ENCODE measurements at places on chromosomes 1 and 21.

DNA sequence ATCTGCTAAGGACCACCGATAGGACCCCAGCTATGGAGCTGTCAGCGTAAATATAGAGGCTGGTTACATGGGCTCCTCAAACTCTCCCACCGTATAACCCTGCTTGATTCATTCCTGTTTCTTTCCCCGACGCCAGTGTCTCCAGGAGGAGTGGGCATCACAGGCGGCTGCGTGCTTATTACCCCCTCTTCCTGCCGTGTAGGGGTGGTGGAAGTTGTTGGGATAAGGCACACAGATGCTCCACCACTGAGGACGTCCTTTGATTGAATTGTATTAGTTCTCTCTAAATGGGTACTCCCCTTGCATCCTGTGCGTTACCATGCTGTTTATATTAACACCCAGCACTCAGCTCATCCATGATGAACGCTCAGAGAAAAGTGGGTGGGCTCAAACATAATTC lies 104.6 kb downstream of the ZBTB18 start:
- no peak for DNase-seq

GRCh38 chr1:24578846-24579245 lies 23.0 kb downstream of the NCMAP start:
- DNase-seq, result no peak

GRCh38 chr1:62003777-62004176 lies 190.9 kb upstream of the L1TD1 start:
- DNase-seq, result no peak

DNA sequence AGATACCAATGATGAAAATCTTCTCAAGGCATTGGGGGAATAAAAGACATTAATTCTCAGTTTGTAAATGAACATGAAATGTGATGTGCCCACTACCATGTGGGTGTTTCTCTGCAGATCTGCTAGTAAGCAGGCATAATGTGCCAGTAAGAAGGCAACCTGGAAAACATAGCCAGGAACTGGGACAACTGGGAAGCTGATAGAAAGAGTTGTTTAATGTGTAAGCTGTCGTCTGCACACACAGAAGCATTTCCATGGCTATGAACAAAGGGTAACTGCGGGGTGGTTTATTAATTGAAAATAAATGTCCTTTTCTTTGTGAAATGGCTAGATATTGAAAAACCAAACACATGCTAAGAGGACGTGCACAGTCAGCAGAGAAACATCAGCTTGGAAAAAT lies 52.0 kb downstream of the ZC3H11B start:
- DNase-seq, result no peak

- DNase-seq, result no peak
Observed at GRCh38 chr1:191498318-191498717, 659.9 kb upstream of the RGS18 start.

- no peak for DNase-seq
Observed at GRCh38 chr21:43573921-43574320, 85.4 kb downstream of the HSF2BP start.

- no peak for DNase-seq
Observed at GRCh38 chr1:6982443-6982842, 197.2 kb downstream of the CAMTA1 start.

GRCh38 chr21:46060596-46061061 lies 37.3 kb upstream of the COL6A2 start:
- DNase-seq, result no peak

GRCh38 chr1:10082785-10083479 lies 50.2 kb downstream of the UBE4B start:
- no peak for DNase-seq

GRCh38 chr1:31785020-31785946 lies 21.1 kb upstream of the ADGRB2 start:
- no peak for DNase-seq

DNA sequence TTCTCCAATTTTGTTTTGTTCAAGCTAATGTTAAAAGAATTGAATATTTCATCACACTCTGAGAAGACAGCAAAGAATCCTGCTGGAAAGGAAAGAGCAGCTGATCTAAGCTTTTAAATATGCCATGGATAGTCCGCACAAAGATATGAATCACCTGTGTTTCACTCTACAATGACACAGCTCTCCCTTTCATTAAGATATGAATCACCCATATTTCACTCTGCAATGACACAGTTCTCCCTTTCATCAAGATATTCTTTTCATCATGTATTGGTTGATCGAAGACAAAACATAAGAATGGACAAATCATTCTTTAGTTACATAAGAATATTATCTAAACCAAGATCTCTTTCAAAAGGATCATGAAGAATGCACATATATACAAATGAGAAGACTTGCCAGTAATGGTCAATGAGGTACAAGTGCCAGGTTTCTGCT lies 367.3 kb downstream of the SMYD3 start:
- DNase-seq, result no peak

- no peak for DNase-seq
Observed at GRCh38 chr1:19087017-19087736, 122.9 kb downstream of the UBR4 start.

GRCh38 chr1:4486408-4487120 lies 167.8 kb upstream of the AJAP1 start:
- DNase-seq, result no peak

DNA sequence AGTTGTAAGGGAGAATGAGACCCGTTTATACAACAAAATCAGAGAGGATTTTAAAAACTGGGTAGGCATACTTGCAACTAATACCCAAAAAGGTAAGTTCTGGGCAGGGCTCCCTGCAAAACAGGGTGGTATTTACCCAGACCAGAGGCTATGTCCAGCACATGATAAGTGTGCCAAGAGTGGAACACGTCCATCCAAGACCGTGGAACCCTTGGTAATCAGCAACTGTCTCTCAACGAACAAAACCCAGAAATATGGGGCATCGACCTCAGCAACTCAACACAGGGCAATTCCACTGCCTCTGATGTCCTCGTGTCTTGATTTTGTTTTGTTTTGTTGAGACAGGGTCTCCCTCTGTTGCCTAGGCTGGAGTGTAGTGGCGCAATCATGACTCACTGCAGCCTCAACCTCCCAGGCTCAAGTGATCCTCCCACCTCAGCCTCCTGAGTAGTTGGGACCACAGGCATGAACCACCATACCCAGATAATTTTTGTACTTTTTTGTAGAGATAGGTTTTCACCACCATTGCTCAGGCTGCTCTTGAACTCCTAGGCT lies 26.7 kb upstream of the MX1 start:
- no peak for DNase-seq

- DNase-seq, result no peak
Observed at GRCh38 chr1:103327054-103327719, 198.3 kb upstream of the RNPC3 start.

- no peak for DNase-seq
Observed at GRCh38 chr1:214496126-214496525, 55.3 kb downstream of the PTPN14 start.

DNA sequence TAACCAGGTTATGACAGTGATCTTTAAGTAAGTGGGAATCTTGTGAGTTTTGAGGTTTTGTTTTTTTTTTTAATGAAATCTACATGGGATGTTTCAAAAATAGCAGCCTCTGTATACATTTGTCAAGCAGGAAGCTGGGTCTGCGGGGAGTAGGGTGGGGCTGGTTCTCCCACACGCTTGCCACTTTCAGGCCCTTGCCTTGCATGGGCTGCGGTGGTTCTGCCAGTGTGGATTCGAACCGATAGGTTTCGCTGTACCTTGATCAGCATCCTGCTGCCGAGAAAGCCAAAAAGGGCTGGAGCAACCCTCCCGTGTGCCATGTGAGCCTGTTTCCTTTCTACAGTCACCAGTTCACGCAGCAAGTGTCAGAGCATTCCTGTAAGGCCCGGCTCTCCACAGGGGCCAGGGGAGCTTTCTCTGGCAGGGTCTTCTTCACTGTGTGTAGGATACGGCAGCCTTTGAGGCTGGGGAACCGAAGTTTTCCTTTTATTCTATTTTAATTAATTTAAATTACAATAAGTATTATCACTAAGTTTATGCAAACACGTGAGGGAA lies 79.2 kb upstream of the SAMD11 start:
- no peak for DNase-seq

DNA sequence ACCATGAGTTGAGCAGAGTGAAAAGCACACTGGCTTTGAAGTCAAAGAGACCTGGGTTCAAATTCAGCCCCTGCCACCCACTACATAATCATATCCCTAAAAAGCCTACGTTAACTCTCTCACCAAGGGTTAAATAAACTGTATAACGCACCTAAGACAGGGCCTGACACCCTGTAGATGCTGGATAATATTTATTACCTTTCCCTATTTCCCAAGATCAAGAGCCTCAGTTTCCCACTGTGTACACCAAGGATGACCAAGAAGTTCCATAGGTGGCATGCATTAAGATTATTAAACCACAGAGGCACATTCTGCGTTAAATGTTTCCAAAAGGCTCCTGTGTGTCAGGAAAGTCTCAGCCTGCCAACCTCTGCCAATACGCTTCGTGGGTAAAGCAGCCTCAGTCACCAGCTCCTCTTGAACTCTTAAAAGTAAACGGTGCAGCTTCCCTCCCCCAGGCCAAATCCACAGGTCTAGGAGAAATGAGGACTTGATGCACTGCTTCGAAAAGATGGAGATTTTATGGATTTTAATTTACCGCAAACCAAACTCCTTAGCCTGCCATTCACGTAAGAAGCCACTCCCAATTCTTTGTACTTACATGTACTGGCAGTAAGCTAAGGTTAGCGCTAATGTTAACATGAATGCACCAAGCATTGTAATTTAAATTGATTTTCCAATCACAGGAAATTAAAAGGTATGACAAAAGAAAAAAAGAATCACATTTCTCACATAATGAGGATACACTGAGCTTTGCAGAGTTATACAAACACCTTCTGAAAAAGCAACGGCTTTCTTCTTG lies 2.6 kb downstream of the USP24 start:
- DNase-seq, result no peak

DNA sequence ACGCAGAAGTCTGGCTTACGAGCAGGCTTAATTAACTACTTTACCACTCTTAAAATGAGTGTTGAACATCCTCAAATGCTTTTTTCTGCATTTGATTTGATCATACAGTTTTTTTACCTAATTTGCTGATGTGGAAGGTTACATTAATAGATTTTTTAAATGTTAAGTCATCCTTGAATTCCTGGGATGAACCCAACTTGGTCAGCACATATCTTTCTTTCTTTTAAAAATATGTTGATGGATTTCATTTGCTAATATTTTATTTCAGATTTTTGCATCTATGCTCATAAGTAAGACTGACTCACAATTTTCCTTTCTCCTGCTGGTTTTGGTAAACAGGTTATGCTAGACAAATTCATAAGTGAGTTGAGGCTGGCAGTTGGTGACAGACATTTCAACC lies 82.9 kb downstream of the LHX4 start:
- DNase-seq, result no peak

DNA sequence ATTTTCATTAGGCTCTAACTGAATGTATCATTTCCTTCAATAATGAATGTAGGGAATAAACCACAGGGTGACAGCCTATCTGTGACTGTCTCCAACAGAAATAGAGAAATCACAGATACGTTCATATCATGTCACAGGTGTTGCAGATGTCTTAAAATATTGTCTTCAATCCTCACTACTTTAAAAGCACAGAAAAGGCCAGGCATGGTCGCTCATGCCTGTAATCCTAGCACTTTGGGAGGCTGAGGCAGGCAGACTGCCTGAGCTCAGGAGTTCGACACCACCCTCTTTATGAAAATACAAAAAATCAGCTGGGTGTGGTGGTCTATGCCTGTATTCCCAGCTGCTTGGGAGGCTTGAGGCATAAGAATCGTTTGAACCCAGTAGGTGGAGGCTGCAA lies 8.2 kb downstream of the CREG1 start:
- DNase-seq, result no peak

DNA sequence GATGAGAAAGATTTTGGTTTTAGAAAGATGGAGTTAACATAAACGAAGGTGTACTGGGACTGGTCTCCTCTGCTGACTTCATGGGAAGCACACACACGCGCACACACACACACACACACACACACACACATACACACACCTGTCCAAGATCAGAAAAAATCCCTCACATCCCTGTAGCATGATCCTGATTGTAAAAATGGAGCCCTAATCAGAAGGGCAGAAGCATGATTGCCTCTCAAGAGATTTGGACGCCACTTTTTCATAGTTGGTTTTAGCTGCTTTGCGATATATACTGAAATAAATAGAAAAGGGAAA lies 56.5 kb upstream of the LGALS8 start:
- DNase-seq, result no peak

DNA sequence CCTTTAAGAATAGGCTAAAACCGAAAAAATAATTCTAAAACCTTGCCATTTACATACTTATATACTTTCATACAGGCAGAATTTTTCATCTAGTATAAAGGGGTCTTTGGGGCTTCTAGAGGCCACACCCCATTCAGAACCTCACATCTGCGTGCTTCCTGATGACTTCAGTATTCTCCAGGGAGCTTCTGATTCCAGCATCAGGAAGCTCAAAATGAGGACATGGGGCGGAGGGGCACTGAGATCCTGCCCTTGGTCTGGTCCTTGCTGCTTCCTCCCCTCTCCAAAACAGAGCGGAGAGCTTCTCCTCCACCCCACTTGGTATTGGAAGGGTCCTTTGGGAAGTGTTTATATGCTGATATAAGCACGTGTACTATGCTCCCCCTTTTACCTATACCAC lies 13.8 kb downstream of the PAX7 start:
- DNase-seq, result no peak

DNA sequence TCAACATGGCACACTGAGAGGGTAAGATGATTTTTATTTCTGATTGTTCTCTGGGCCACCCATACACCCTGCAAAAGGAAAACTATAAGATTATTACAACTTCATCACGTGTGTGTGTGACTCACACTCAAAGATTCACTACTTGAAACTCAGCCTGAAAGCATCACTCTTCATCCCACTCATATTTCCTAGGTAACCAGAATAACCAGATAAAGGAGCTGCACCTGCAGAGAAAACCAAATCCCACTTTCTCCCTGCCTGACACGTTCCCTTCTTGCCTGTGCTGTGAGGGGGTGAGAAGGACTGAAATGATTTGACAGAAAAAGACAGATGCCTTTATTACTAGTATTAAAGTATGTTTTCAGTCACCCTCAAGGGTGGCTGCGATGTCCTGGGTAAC lies 131.6 kb downstream of the TGFBR3 start:
- no peak for DNase-seq

- DNase-seq, result no peak
Observed at GRCh38 chr1:223794136-223794880, 51.4 kb downstream of the TP53BP2 start.

GRCh38 chr1:20426923-20427322 lies 59.1 kb downstream of the CAMK2N1 start:
- no peak for DNase-seq

GRCh38 chr1:190147616-190148015 lies 330.0 kb downstream of the BRINP3 start:
- DNase-seq, result no peak

GRCh38 chr1:148263128-148263905 lies 111.2 kb upstream of the NBPF11 start:
- peak; percentile 63 for DNase-seq

DNA sequence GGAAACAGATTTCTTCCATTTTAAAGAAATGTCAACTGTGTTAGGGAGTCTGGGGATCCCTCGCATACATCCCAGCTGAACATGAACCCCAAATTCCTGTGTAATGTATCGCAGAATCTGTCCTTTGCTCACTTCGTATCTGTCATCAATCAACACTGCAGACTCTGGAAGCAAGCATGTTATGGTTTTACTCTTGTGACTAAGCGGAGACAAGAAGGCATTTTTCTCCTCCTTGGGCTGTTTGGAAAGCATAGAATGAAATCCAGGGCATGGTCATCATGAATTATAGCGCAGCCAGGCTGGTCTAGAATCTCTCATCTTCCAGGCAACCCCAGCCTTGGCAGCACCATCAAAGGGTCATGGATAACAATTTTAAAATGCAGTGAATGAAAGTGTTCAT lies 290.2 kb downstream of the KIF26B start:
- DNase-seq, result no peak

GRCh38 chr21:31509194-31510017 lies 150.1 kb upstream of the SOD1 start:
- DNase-seq, result no peak

All from right renal pelvis (tissue), 4 donors.